ENCODE measurements at places on chromosomes 4 and X.

GRCh38 chr4:18366892-18367291, 345.3 kb upstream of the LCORL start:
- peak; percentile 0 for DNase-seq

- DNase-seq, result no peak
Measured at GRCh38 chrX:23742174-23742696, 841 bp downstream of the ACOT9 start.

- no peak for DNase-seq
Measured at GRCh38 chr4:28890949-28891775, 1829.0 kb upstream of the PCDH7 start.

GRCh38 chr4:176525576-176525975, 205.8 kb downstream of the SPCS3 start:
- DNase-seq, result no peak

DNA sequence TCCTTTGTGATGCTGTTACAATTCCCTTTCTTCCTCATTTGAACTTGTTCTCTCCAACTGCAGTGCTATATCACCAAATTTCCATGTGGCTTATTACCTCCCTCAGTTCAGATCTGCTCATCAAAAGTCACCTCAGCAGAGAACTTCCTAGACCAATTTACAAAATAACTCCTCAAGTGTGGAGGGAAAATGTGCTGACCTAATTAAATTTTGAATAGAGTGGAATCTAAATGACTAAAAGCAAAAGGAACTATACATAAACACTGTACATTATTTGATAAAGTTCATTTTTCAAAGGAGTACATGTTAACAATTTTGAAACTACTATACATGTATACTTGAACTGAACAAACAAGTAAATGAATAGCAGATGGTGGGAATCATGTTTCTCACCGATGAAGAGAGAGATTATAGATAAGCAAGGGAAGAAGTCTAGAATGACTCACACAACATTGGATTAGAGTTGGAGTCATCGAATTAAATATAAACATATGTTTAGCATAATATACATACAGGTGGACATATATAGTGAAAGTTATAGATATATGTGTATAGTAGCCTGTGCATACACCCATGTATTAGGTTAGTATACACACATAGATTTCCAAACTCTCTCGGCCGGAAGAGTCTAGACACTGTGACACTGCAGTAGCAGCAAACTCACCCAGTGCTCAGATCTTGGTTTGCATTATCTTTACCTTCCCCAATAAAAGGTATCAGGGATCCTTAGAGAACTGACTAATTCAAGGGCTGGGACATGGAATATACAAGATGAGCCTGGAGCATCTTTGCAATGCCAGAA, 318.7 kb downstream of the PCDH18 start:
- no peak for DNase-seq

- no peak for DNase-seq
Measured at GRCh38 chr4:124887739-124888138, 175.2 kb upstream of the ANKRD50 start.

- DNase-seq, result no peak
Measured at GRCh38 chr4:24778464-24779225, 16.7 kb upstream of the SOD3 start.

DNA sequence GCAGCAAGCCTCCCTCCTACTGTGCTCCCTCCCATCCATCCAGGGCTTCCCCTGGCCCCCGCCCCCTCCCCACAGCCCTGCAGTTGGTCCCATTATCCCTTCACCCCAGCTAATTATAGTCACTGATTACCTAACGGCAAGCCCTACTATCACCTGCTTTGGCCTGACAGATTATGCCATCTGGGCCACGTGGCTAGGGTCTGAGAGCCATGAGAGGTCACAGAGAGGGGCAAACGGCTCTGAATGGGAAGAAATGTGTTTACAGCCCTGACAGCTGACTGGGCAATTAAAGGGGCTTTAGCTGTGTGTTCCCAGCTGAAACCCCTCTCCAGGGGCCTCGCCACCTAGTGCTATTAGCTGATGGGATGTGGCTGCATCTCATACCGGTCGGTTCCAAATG, 134.4 kb upstream of the CPEB2 start:
- no peak for DNase-seq

DNA sequence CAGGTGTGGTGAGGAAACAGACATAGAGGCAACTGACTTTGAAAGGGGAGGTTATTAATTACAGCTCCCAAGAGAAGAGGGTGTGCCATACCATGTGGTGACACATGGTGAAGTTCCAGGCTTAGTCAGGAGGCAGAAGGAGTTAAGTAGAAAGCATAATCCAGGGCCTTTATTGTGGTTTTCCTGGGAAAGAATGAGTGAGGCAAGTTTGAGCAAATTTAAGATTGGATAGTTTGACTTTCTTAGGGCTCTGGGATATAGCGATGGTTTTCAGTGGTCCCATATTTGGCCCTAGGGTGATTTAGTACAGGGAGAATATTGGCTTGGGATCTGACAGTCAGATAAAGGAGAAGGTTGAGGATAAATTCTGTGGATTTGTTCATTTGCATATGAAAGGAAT, 495.9 kb upstream of the FSTL5 start:
- no peak for DNase-seq

- DNase-seq, result no peak
Measured at GRCh38 chr4:129346734-129347133, 250.8 kb downstream of the C4orf33 start.

GRCh38 chrX:31837445-31838049, 765.7 kb upstream of the FTHL17 start:
- DNase-seq, result no peak

GRCh38 chrX:136168929-136169735, 21.8 kb downstream of the FHL1 start:
- DNase-seq, result peak; percentile 87

Data from NCI-H2227 treated with DMSO at 0.1 percent for 48 hours (cell line).